A549 treated with GW870086 at 1 μM for 4 hours (cell line): ENCODE measurements at places on chromosomes 4 and X. TPM values are rescaled to one million over a fixed set of nuclear protein-coding genes. Genes with fewer than 3 reads are reported as not detected.

DUSP21 gene
- total RNA-seq: not detected in 5 replicates

SSX1 gene
- not detected in 5 replicates for total RNA-seq

SPANXA1 gene
- total RNA-seq: 0.28 TPM in 1 of 5 replicates, not detected in the others

CSAG2 gene
- total RNA-seq: not detected in 5 replicates

DHX15 gene
- 88.2 to 103 TPM (median 101 TPM) in 5 replicates for total RNA-seq

GPRIN3 gene
- total RNA-seq: 1.5 to 4.0 TPM (median 3.1 TPM) in 5 replicates

TMEM128 gene
- 10.2 to 13.0 TPM (median 11.7 TPM) in 5 replicates for total RNA-seq

PLK4 gene
- 11.0 to 16.1 TPM (median 15.5 TPM) in 5 replicates for total RNA-seq

EMCN gene
- not detected in 5 replicates for total RNA-seq

ARSJ gene
- total RNA-seq: 4.8 to 7.2 TPM (median 6.1 TPM) in 5 replicates

WDR17 gene
- 1.4 to 3.2 TPM (median 2.3 TPM) in 5 replicates for total RNA-seq

SGCB gene
- total RNA-seq: 17.5 to 18.9 TPM (median 18.2 TPM) in 5 replicates

OTC gene
- total RNA-seq: not detected in 5 replicates

DCAF12L2 gene
- 0.05 to 0.14 TPM (median 0.09 TPM) in 4 of 5 replicates, not detected in the other for total RNA-seq

PPEF2 gene
- total RNA-seq: not detected in 5 replicates

TMPRSS11D gene
- not detected in 5 replicates for total RNA-seq

STK32B gene
- 14.6 to 16.8 TPM (median 15.9 TPM) in 5 replicates for total RNA-seq

CLNK gene
- not detected in 5 replicates for total RNA-seq

PPBP gene
- 0.38 to 0.45 TPM in 2 of 5 replicates, not detected in the others for total RNA-seq

TMEM144 gene
- 3.4 to 3.7 TPM (median 3.6 TPM) in 5 replicates for total RNA-seq

GC gene
- total RNA-seq: not detected in 5 replicates

ANXA10 gene
- 2.0 to 3.1 TPM (median 2.9 TPM) in 5 replicates for total RNA-seq

PLAC8 gene
- 0.75 to 2.0 TPM (median 1.5 TPM) in 5 replicates for total RNA-seq

KIF4A gene
- total RNA-seq: 26.0 to 31.5 TPM (median 27.0 TPM) in 5 replicates

TCEAL5 gene
- total RNA-seq: not detected in 5 replicates

SHISA3 gene
- 0.06 to 0.07 TPM in 2 of 5 replicates, not detected in the others for total RNA-seq

MAGEC2 gene
- total RNA-seq: not detected in 5 replicates

OPHN1 gene
- total RNA-seq: 1.1 to 2.8 TPM (median 1.8 TPM) in 5 replicates

SERTM2 gene
- not detected in 5 replicates for total RNA-seq

TGIF2LX gene
- not detected in 5 replicates for total RNA-seq

HPSE gene
- 1.3 to 1.9 TPM (median 1.5 TPM) in 5 replicates for total RNA-seq

RASGEF1B gene
- total RNA-seq: 0.06 TPM in 1 of 5 replicates, not detected in the others
